Naive thymus-derived CD8-positive, alpha-beta T cell (primary cell): ENCODE measurements at places on chromosomes 13 and 19.
A peak's percentile ranks its signal among the peaks of the same experiment; 100 is the strongest.

GRCh38 chr13:85287528-85287927 is 511.7 kb downstream of the SLITRK6 start:
- no peaks in the 10 kb centered on the region for H3K27me3 ChIP-seq
- no peak overlapping the region for H3K4me3 ChIP-seq
- no peak overlapping the region for H3K27ac ChIP-seq
- no peak for DNase-seq

GRCh38 chr19:11423164-11423790 is 4.2 kb upstream of the RGL3 start:
- H3K27me3 ChIP-seq: peaks cover 37% of the 10 kb centered on the region
- peak overlapping the region; percentile 48 for H3K27ac ChIP-seq
- peaks cover 18% of the 10 kb centered on the region for H3K4me1 ChIP-seq
- H3K36me3 ChIP-seq: no peaks in the 10 kb centered on the region

DNA sequence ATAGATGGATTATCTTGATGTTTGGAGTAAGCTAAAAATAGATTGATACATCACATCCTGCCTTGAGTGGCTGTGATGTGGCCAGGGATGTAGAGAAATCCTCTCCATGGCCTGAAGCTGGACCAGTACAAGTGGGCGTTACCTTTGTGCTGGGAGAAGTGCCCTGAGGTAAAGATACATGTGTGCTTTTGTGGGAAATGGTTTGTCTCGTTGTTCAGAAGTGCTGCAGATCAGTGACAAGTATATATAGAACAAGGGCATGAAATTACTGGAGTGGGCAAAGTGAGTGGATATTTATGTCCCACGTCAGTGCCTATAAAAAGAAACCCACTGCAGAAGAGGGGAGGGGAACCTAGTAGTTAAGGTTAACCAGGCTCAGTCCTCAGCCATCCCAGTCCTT is 12.2 kb upstream of the ZNF304 start:
- H3K4me3 ChIP-seq: no peak overlapping the region
- no peaks in the 10 kb centered on the region for H3K4me1 ChIP-seq
- DNase-seq: no peak
- H3K27me3 ChIP-seq: no peaks in the 10 kb centered on the region
- no peak overlapping the region for H3K27ac ChIP-seq
- H3K36me3 ChIP-seq: peaks cover 34% of the 10 kb centered on the region

DNA sequence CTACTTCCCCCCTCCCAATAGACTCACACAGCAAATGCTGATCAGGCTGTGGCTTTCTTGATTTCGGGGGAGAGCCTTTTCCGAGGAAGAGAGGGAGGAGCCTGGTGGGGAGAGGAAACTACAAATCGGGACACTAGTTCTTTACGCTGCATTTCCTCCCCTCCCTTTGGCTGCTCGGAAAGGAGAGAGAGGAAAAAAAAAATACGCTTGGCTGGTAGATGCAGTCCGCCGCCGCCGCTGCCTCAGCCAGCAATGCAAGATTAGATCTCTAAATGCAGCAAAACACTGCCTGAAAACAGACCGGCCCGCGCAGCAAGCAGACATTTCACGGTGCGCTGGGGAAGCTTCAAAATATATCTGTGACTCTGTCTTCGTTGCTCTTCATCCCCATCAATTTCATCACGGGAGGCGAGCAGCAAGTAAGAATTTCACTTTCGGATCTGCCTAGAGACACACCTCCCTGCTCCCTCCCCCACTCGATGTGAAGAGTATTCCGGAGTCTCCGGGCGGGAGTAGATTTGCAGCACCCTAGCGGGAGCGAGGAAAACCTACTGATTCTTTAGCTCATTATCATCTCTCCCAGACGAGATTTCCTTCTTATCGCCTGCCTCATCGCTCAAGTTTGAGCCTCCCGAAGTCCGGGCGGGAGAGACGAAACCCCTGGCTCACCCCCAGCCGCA is at the start of gene PCDH17:
Gene PCDH17, plus strand, starts transcription at position 149 of the 680 bp plus-strand sequence. CDS start 803 bp downstream, outside the sequence.
- peaks cover 13% of the 10 kb centered on the region for H3K36me3 ChIP-seq
- DNase-seq: no peak
- H3K4me1 ChIP-seq: peaks cover 45% of the 10 kb centered on the region
- peaks cover 46% of the 10 kb centered on the region for H3K27me3 ChIP-seq
- peak within 1 kb of the TSS; percentile 69 for H3K4me3 ChIP-seq

- no peak for DNase-seq
- no peaks in the 10 kb centered on the region for H3K36me3 ChIP-seq
- H3K27ac ChIP-seq: no peak overlapping the region
These were observed 17.3 kb downstream of the DIAPH3 start for GRCh38 chr13:60146471-60146870.

DNA sequence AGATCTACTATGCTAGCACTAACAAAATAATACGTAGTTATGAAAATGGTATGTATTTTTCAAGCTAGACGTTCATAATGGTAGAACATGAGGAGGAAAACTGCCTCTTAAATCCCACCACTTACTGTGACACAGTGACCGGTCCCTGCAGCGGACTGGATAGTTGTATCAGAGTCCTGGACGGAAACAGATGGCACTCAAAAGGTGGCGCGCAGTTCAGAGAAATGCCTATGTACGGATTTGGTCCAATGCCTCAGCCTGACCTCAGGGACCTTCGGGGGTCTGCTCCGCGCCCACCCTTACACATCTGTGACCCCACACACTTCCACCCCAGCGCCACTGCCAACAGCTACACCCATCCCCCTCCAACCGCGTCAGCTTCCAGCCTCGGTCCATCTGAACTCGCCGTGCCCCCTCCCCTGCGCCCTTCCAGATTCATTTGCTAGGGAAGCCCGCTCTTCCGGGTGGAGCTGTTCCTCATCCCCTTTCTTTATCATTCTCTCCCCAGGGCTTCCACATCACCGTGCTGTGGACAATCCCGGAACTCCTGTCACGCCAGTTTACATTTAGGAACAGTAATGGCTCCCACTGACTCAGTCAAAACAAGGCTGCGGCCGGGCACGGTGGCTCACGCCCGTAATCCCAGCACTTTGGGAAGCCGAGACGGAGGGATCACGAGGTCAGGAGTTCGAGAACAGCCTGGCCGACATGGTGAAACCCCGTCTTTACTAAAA is 792 bp upstream of the LENG8 start:
- peak overlapping the region; percentile 100 for H3K27ac ChIP-seq
- peaks cover 7% of the 10 kb centered on the region for H3K36me3 ChIP-seq
- no peak for DNase-seq
- H3K4me3 ChIP-seq: peak overlapping the region; percentile 98
- H3K27me3 ChIP-seq: no peaks in the 10 kb centered on the region

- no peak overlapping the region for H3K4me3 ChIP-seq
These were observed 193.2 kb upstream of the UBL3 start for GRCh38 chr13:30043631-30043925.

GRCh38 chr13:36736119-36736726 is 62.4 kb downstream of the SERTM1 start:
- H3K36me3 ChIP-seq: no peaks in the 10 kb centered on the region
- no peak overlapping the region for H3K27ac ChIP-seq
- no peak overlapping the region for H3K4me3 ChIP-seq
- DNase-seq: peak; percentile 35

GRCh38 chr19:15404780-15405211 is 14.0 kb downstream of the AKAP8L start:
- no peaks in the 10 kb centered on the region for H3K27me3 ChIP-seq
- no peak for DNase-seq
- peak overlapping the region; percentile 90 for H3K27ac ChIP-seq
- no peak overlapping the region for H3K4me3 ChIP-seq
- H3K36me3 ChIP-seq: no peaks in the 10 kb centered on the region
- H3K4me1 ChIP-seq: peaks cover 51% of the 10 kb centered on the region

GRCh38 chr13:110277357-110277975 is 29.5 kb downstream of the COL4A1 start:
- DNase-seq: no peak
- no peaks in the 10 kb centered on the region for H3K36me3 ChIP-seq
- no peak overlapping the region for H3K27ac ChIP-seq
- H3K4me3 ChIP-seq: no peak overlapping the region

GRCh38 chr13:30880151-30880855 is 25.8 kb upstream of the MEDAG start:
- H3K27me3 ChIP-seq: peaks cover 13% of the 10 kb centered on the region
- H3K4me1 ChIP-seq: no peaks in the 10 kb centered on the region
- H3K4me3 ChIP-seq: no peak overlapping the region
- H3K36me3 ChIP-seq: peaks cover 10% of the 10 kb centered on the region

GRCh38 chr13:25659091-25659795 is 287.5 kb downstream of the ATP8A2 start:
- DNase-seq: no peak
- H3K36me3 ChIP-seq: no peaks in the 10 kb centered on the region
- H3K27ac ChIP-seq: no peak overlapping the region
- no peaks in the 10 kb centered on the region for H3K4me1 ChIP-seq
- H3K27me3 ChIP-seq: no peaks in the 10 kb centered on the region
- H3K4me3 ChIP-seq: no peak overlapping the region

DNA sequence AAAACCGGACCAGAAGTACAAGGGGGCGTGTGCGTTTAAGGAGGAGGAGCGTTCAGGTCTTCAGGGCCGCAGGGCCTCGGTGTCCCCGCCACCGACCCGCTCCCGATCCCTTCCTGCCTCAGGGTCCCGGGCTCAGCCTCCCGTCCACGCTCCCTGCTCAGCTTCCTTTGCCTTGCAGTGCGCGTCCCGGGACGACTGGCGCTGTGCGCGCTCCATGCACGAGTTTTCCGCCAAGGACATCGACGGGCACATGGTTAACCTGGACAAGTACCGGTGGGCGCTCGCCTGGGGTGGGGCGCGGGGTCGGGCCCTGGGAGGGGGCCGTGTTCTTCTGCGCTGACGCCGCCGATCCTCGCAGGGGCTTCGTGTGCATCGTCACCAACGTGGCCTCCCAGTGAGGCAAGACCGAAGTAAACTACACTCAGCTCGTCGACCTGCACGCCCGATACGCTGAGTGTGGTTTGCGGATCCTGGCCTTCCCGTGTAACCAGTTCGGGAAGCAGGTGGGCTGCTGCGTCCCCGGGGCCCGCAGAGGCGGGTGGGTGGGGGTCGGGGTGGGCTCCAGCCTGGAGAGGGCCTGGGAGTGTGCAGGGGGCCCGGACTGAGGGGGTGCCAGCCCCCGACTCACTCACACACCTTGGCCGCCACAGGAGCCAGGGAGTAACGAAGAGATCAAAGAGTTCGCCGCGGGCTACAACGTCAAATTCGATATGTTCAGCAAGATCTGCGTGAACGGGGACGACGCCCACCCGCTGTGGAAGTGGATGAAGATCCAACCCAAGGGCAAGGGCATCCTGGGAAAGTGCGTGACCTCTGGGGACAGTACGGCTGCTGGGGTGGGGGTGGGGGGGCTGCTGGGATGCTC is 1.4 kb downstream of the GPX4 start:
- H3K4me1 ChIP-seq: peaks cover 10% of the 10 kb centered on the region
- peaks cover 7% of the 10 kb centered on the region for H3K36me3 ChIP-seq
- H3K4me3 ChIP-seq: peak overlapping the region; percentile 76

- H3K36me3 ChIP-seq: no peaks in the 10 kb centered on the region
- H3K27me3 ChIP-seq: no peaks in the 10 kb centered on the region
- H3K4me1 ChIP-seq: peaks cover 20% of the 10 kb centered on the region
- no peak overlapping the region for H3K4me3 ChIP-seq
These were observed 19.8 kb upstream of the ATP11A start for GRCh38 chr13:112669881-112670499.

- H3K27me3 ChIP-seq: no peaks in the 10 kb centered on the region
- no peak overlapping the region for H3K4me3 ChIP-seq
- H3K4me1 ChIP-seq: peaks cover 5% of the 10 kb centered on the region
- H3K27ac ChIP-seq: no peak overlapping the region
These were observed 216.4 kb upstream of the SGCG start for GRCh38 chr13:22964245-22964966.

DNA sequence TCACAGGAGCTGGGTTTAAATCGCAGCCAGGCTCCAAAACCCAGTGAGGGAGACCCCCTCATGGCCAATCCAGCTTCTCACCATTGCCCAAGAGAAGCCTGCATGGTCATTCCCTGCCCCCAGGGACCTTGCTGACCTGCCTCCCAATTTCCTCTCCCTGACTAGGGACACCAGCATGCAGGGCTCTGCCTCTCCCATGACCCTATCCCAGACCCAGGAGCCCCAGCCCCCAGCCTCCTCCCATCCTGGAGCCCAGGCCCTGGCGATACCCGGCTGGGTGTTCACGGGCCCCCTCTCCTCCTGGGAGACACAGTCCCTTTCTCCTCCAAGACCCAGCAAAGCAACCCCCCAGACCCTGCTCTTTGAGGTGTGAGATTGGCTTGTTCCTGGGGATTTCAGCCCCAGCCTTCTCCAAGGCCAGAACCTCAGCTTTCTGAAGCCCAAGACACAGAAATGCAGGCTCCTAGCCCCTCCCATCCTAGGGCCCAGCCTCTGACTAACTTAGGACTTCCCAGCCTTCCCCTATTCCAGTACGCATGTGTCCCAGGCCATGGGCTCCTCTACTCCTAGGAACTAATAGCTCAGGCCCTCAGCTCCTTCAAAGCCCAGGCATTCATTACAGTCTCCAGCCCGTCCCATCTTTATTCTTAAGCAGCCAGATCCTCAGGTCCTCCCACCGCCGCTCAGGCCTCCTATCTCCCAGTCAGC is 1.1 kb downstream of the GYS1 start:
- no peaks in the 10 kb centered on the region for H3K36me3 ChIP-seq
- peak overlapping the region; percentile 89 for H3K27ac ChIP-seq
- no peak for DNase-seq

GRCh38 chr19:50590191-50590590 is 22.0 kb upstream of the LRRC4B start:
- DNase-seq: no peak
- H3K27me3 ChIP-seq: peaks cover 22% of the 10 kb centered on the region
- H3K4me1 ChIP-seq: no peaks in the 10 kb centered on the region
- no peak overlapping the region for H3K27ac ChIP-seq

- H3K4me1 ChIP-seq: peaks cover 17% of the 10 kb centered on the region
- H3K36me3 ChIP-seq: peaks cover 5% of the 10 kb centered on the region
- no peaks in the 10 kb centered on the region for H3K27me3 ChIP-seq
- DNase-seq: no peak
These were observed 5.5 kb downstream of the RAVER1 start for GRCh38 chr19:10327793-10328192.

DNA sequence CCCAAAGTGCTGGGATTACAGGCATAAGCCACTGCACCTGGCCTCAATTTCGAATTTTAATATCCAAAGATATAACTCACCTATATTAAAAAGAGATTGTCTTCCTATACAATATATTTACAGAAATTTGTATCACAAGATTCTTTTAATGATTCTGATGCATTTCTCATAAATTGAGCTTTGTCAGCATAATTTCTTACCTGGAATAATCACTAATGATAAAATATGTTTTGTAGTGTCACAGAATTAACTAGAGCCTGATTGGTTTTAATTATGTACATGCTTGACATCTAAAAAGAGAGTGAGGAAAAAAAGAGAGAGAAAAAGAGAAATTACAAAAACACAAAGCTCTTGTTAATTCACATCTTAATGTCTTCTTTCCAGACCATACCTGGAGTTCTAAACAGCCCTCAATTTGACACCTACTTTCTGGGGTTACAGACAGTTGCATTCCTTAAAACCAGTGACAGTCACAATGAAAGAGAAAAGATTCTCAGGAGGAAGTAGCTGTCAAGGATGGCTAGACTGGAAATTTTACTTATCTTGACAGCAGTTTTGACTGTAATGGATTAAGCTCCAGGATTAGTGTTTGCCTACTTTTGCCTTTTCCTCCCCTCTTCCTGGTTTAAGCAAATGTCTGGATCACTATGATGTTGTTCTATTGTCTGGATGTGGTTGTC is 214.4 kb downstream of the SPRY2 start:
- H3K4me1 ChIP-seq: no peaks in the 10 kb centered on the region
- no peak overlapping the region for H3K27ac ChIP-seq
- H3K4me3 ChIP-seq: no peak overlapping the region
- no peaks in the 10 kb centered on the region for H3K27me3 ChIP-seq
- no peaks in the 10 kb centered on the region for H3K36me3 ChIP-seq

GRCh38 chr13:105008604-105009003 is 1526.9 kb downstream of the EFNB2 start:
- no peaks in the 10 kb centered on the region for H3K27me3 ChIP-seq
- no peaks in the 10 kb centered on the region for H3K4me1 ChIP-seq
- H3K4me3 ChIP-seq: no peak overlapping the region
- H3K27ac ChIP-seq: no peak overlapping the region
- no peak for DNase-seq

- H3K4me1 ChIP-seq: peaks cover 3% of the 10 kb centered on the region
- no peaks in the 10 kb centered on the region for H3K36me3 ChIP-seq
- H3K4me3 ChIP-seq: no peak overlapping the region
These were observed 83.3 kb upstream of the TNFSF11 start for GRCh38 chr13:42490676-42491075.
